ENCODE measurements at places on chromosomes 5 and 9.

- H3K27ac ChIP-seq, result no peak overlapping the region
- H3K4me3 ChIP-seq, result no peak overlapping the region
- no peaks in the 10 kb centered on the region for H3K4me1 ChIP-seq
- DNase-seq, result no peak
These were observed 393.8 kb upstream of the SLC30A5 start for GRCh38 chr5:68699966-68700365.

DNA sequence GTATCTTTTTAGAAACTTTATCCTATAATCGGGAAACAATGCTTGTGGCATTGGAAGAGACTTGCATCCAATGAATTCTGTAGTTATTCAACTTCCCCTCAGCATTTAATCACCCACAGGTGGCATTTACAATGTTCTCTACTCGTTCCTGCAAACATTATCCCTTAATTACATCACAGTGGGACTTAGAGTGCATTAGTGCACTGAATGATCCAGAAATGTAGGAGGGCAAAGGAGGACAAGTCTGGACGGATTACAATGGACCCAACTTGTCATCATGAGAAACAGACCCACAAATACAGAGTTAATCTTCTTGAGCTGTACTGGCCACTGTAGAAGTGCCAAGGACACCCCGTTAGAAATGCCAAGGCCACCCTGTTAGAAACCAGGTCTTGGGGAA lies 129.1 kb downstream of the DOCK8 start:
- no peak for DNase-seq
- peaks cover 68% of the 10 kb centered on the region for H3K36me3 ChIP-seq
- H3K4me3 ChIP-seq, result no peak overlapping the region
- H3K27ac ChIP-seq, result no peak overlapping the region
- H3K4me1 ChIP-seq, result no peaks in the 10 kb centered on the region

DNA sequence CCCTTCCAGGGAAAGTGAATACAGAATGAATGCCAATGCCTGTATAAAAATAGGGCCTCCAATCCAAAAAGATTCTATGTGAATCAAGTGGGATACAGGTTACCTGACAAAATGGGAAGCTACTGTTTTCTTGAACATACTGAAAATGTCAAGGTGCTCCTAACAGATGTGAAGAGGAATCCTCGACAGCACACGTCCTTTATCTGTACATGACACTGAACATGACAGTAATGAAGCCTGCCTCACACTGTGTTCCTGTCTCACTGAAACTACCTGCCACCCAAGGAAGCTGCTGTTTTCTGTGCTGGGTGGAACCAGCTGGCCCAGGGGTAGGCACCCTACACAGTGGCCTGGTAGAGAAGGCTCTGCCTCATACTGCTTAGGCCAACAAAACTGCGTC lies 165.3 kb upstream of the RAPGEF1 start:
- H3K27me3 ChIP-seq, result no peaks in the 10 kb centered on the region
- H3K27ac ChIP-seq, result no peak overlapping the region
- H3K36me3 ChIP-seq, result no peaks in the 10 kb centered on the region
- no peak overlapping the region for H3K4me3 ChIP-seq
- DNase-seq, result no peak

GRCh38 chr5:32020271-32020670 lies 153.8 kb downstream of the GOLPH3 start:
- H3K27ac ChIP-seq, result no peak overlapping the region
- H3K36me3 ChIP-seq, result no peaks in the 10 kb centered on the region
- no peaks in the 10 kb centered on the region for H3K27me3 ChIP-seq
- no peak overlapping the region for H3K4me3 ChIP-seq
- no peak for DNase-seq
- peaks cover 52% of the 10 kb centered on the region for H3K4me1 ChIP-seq

- peaks cover 2% of the 10 kb centered on the region for H3K27me3 ChIP-seq
- no peak overlapping the region for H3K4me3 ChIP-seq
- no peaks in the 10 kb centered on the region for H3K4me1 ChIP-seq
These were observed 22.2 kb downstream of the CACNA1B start for GRCh38 chr9:137899551-137900360.

GRCh38 chr9:126700903-126701812 lies 87.4 kb downstream of the LMX1B start:
- H3K36me3 ChIP-seq, result no peaks in the 10 kb centered on the region
- no peak overlapping the region for H3K27ac ChIP-seq
- no peaks in the 10 kb centered on the region for H3K27me3 ChIP-seq
- H3K4me1 ChIP-seq, result peaks cover 6% of the 10 kb centered on the region

- peaks cover 31% of the 10 kb centered on the region for H3K27me3 ChIP-seq
- no peaks in the 10 kb centered on the region for H3K36me3 ChIP-seq
- no peak overlapping the region for H3K4me3 ChIP-seq
- H3K4me1 ChIP-seq, result peaks cover 23% of the 10 kb centered on the region
- DNase-seq, result no peak
These were observed 4.9 kb downstream of the NPDC1 start for GRCh38 chr9:137041124-137041523.

DNA sequence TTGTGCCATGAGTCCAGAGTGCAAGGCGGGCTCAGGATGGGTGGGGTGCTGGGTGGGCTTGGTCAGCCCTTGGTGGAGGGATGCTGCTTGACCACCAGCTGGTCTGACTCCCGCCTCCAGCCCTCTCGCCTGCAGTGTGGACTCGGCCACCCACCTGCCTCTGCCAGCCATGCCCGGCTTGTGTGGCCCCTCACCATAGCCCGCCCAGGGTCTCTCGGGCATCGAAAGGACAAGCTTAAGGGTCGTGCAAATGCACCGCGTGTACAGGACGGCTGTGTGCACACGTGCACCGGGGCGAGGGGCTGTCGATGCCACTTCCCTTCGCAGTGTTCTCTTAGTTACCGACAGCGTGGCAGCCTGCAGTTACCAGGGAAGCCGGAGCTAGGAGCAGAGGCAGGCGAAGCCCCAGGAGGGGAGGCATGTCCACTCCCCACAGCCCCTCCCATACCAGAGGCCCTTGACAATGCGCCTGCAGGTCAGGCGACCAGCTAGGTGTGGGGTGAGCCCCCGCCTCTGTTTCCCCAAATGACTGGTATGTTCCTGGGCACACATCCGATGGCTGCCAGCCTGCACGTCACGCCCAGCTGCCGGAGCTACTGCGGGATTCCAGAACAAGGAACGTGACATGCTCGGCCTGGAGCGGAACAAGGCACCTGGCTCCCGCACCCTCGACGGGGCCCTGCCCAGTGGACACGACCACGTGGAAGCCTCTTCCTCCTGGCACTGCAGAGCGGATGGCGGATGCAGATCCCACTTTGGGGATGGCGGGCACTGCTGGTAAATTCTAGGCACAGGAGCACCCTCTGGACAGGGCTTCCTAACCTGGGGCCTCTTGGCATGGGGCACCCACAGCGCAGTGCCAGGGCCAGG lies 7.8 kb downstream of the LCN9 start:
- no peak for DNase-seq
- H3K27me3 ChIP-seq, result no peaks in the 10 kb centered on the region
- H3K36me3 ChIP-seq, result no peaks in the 10 kb centered on the region
- H3K4me1 ChIP-seq, result no peaks in the 10 kb centered on the region

GRCh38 chr9:109118808-109119438 lies 824 bp downstream of the TMEM245 start:
- no peaks in the 10 kb centered on the region for H3K36me3 ChIP-seq
- DNase-seq, result no peak
- H3K27ac ChIP-seq, result peak overlapping the region; percentile 90
- H3K4me1 ChIP-seq, result peaks cover 44% of the 10 kb centered on the region

GRCh38 chr5:142248853-142249462 lies 75.9 kb downstream of the SPRY4 start:
- no peak overlapping the region for H3K4me3 ChIP-seq
- H3K27me3 ChIP-seq, result no peaks in the 10 kb centered on the region
- H3K4me1 ChIP-seq, result peaks cover 15% of the 10 kb centered on the region
- H3K27ac ChIP-seq, result peak overlapping the region; percentile 25
- H3K36me3 ChIP-seq, result no peaks in the 10 kb centered on the region

GRCh38 chr9:93319301-93319991 lies 132.0 kb upstream of the FAM120A start:
- no peaks in the 10 kb centered on the region for H3K27me3 ChIP-seq
- H3K4me3 ChIP-seq, result no peak overlapping the region
- no peak overlapping the region for H3K27ac ChIP-seq

GRCh38 chr5:110478895-110479294 lies 247.6 kb downstream of the TMEM232 start:
- no peak for DNase-seq
- H3K27ac ChIP-seq, result no peak overlapping the region
- no peaks in the 10 kb centered on the region for H3K4me1 ChIP-seq
- no peaks in the 10 kb centered on the region for H3K27me3 ChIP-seq
- no peak overlapping the region for H3K4me3 ChIP-seq

DNA sequence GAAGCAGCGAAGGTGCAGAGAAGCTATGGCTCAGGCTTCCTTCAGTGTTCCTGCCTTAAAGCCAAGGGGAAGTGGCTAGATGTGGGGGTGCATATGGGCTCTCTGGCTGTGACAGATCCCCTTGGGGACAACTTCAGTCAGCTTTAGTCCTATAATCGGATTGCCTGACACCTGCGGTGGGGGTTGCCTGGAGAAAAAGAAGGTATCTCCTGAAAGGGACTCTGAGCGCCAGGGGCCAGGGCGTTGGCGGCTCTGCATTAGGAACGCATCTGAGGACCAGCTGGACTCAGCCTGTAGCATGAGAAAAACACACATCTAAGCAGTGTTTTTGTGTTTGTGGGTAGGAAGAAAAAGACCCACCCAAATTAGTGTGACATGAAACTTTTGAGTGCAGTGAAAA lies 84.3 kb upstream of the OTULINL start:
- no peaks in the 10 kb centered on the region for H3K27me3 ChIP-seq
- no peaks in the 10 kb centered on the region for H3K4me1 ChIP-seq
- H3K4me3 ChIP-seq, result no peak overlapping the region
- H3K27ac ChIP-seq, result no peak overlapping the region
- H3K36me3 ChIP-seq, result peaks cover 15% of the 10 kb centered on the region
- no peak for DNase-seq

DNA sequence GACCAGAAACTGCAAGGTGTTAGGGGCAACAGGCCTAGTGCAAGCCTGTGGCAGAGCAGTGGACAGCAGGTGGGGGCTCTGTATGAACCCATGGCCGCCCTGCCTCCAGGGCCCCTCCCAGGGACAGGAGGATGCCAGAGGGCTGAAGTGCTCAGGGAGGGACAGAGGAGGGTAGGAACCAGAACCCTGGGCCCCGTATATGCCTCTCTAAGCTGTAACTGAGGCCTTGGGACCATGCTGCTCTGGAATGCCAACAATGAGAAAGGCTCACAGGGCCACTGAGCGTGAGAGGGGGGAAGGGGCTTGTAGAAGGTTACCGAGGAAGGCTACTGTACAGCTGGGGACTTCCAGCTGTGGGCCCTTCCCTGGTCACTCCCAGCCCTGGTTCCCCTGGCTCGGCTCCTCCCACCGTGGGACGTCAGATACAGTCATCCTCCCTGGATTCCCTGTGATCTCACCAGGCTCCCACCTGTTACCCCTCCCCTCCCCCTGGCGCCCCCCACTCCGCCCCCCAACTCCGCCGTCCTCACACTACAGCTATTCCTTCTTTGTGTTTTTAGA lies 21.1 kb downstream of the AQP7 start:
- no peak overlapping the region for H3K4me3 ChIP-seq
- H3K27me3 ChIP-seq, result no peaks in the 10 kb centered on the region
- H3K4me1 ChIP-seq, result no peaks in the 10 kb centered on the region
- no peaks in the 10 kb centered on the region for H3K36me3 ChIP-seq

- no peaks in the 10 kb centered on the region for H3K27me3 ChIP-seq
- H3K27ac ChIP-seq, result no peak overlapping the region
- DNase-seq, result no peak
- no peaks in the 10 kb centered on the region for H3K36me3 ChIP-seq
These were observed 414.0 kb downstream of the TLE4 start for GRCh38 chr9:79985772-79986171.

GRCh38 chr5:78648359-78649210 lies at the start of gene LHFPL2:
Gene LHFPL2, minus strand, starts transcription at chr5:78648772. Its CDS starts 138,559 bp downstream, at chr5:78510213.
- no peaks in the 10 kb centered on the region for H3K36me3 ChIP-seq
- H3K4me1 ChIP-seq, result peaks cover 4% of the 10 kb centered on the region
- peak within 1 kb of the TSS; percentile 81 for H3K4me3 ChIP-seq
- no peaks in the 10 kb centered on the region for H3K27me3 ChIP-seq
- peak within 1 kb of the TSS; percentile 91 for H3K27ac ChIP-seq
- DNase-seq, result no peak

All from esophagus squamous epithelium (tissue), 5 donors.